ENCODE measurements at places on chromosomes 5 and 9.

GRCh38 chr5:98065261-98065909 is 708.1 kb upstream of the RGMB start:
- DNase-seq, result peak; percentile 71

DNA sequence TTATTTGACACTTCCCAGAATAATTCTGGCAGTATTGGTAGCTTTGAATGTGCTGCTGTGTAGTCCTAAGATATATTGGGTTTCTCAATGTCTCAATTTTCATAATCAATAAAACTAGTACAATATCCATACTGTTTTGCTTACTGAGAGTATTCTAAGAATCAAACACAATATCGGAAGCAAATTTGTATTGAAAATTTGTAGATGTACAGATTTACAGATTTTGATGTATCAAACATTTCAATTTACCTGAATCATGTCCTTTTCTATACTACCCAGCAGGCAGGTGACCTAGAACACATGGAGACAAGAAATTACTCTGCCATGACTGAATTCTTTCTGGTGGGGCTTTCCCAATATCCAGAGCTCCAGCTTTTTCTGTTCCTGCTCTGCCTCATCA is at the start of gene OR13D1:
Gene OR13D1, plus strand, starts transcription at position 301 of the 400 bp plus-strand sequence. Its CDS starts 0 bp downstream, at position 301.
- no peak for DNase-seq

DNA sequence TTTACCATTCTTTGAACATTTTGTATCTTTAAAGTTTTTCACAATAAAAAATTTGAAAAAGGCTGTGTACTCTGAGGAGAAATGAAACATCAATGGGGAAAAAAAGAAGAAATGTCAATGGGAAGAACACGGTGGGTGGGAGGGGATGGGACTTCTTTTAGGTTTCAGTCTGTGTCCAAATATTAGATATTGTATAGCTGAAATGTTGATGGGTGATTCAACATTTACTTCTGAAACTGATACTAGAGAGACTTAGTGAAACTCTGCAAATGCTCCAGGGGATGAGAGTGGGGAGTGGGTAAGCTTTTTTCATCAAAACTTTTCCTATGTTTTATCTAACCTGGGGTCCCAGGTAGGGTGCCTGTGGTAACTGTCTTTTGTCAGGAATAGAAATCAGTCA is 311.9 kb downstream of the MAN2A1 start:
- no peak for DNase-seq

DNA sequence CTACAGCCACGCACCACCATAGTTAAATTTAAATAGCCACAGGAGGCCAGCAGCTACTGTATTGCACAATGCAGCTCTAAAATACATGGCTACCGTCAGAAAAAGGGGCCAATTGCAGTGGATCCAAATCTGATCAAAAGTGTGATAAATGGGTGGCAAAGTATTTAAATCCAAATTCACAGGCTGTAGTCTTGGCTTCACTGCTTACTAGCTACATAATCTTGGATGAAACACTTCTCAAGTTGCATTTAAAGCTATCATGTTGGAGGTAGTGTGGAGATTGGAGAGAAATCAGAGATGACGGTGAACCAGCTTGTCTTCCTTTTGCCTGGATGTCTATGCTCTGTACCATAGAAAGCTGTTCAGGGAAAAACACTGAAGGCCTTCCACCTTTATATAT is 24.0 kb upstream of the SLC44A1 start:
- DNase-seq, result no peak

DNA sequence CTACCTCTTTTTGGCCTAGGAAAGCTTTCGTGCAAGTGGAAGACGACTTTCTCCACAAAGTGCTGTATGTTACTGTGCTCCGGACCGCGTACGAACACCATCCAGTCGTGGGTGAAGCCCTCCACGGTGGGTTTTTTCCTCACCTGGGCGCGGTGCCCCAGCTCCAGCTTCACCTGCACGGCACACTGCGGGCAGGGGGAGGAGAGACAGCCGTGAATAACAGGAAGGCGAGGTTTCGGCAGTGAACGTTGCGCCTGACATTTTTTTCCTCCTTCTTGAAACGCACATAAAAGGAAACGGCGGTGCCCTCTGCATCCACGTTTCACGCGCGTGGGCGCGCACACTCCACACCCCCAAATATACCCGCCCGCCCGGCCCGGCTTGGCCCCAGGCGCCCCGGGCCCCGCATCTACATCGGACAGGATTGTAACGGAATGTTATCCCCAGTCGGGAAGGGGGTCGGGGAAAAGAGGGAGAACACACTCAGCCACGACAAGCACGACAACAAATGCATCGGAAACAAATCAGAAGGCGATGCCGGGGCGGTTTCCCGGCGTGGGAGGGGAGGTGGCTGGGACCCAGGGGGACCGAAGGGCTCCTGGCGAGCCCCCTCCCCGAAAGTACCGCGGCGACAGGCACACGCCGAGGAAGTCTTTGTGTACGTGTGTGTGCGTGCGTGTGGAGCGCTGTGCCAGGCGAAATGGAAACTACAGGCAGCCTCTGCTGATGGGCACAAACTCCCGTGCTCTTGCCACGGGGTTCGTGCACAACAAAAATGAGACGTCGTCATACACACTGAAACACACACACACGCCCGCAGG is 1.4 kb downstream of the MLLT3 start:
- DNase-seq, result peak; percentile 30

GRCh38 chr9:85536076-85536475 is 205.7 kb downstream of the AGTPBP1 start:
- peak; percentile 66 for DNase-seq

GRCh38 chr9:129949821-129950220 is 93.2 kb downstream of the FNBP1 start:
- DNase-seq, result no peak

GRCh38 chr9:95981761-95982390 is 106.4 kb downstream of the ERCC6L2 start:
- peak; percentile 24 for DNase-seq

- DNase-seq, result peak; percentile 78
Observed at GRCh38 chr5:170219615-170220014, 13.2 kb upstream of the C5orf58 start.

DNA sequence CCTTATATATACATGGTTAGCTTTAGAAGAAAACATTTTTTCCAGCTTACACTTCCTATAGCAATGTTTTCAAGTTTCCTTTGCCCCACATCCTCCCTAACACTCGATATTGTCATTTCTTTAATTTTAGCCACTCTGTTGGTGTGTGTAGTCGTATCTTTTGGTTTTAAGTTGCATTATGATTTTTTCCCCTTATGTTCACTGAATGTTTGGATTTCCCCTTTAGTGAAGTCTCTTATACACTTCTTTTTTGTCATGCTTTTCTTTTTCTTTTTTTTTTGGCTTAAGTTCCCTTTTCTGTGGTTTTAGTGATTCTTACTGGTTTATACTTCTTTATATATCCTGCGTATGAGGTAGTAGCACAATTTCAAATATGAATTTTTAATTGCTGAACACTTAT is 58.8 kb downstream of the KDM4C start:
- no peak for DNase-seq

- no peak for DNase-seq
Observed at GRCh38 chr9:33379666-33380389, 22.5 kb downstream of the AQP7 start.

DNA sequence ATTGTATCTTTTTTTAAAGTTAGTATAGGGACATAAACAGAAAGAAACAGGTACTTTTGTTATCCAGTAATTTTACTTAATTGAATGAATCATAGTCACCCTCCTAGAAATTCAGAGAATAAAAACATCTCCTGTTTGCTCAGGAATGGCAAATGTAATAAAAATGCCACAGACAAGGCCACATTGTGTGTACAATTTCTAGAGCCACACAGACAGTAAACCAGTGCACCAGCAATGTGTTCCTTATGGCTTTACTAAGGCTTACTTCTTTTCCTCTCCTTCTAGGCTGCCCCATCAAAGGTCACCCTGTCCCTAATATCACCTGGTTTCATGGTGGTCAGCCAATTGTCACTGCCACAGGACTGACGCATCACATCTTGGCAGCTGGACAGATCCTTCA is 145.5 kb downstream of the SAXO1 start:
- DNase-seq, result no peak

DNA sequence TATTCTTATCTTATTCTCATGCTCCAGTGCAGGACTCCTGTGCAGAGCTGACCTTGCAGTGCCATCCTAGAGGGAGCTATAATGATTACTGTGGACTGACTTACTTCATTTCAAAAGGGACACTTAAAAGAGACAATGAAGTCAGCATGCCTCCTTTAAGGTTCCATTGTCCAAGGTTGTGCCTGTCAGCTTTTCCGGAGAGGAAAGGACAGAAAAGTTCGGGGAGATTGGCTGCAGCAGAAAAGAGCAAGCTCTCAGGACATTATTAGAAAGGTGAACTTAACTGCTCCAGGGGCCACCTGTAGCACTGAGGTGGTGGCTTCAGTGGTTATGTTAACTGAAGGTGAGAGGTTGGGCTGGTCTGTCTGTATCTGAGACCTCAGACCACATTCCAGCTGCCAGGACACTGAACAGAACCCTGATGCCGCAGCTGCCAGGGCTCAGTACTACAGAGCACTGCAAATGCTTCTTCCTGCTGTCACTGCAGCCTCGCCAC is 112.9 kb downstream of the ST8SIA4 start:
- no peak for DNase-seq

All from fibroblast of skin of abdomen (primary cell).